ENCODE measurements at places on chromosomes 4 and X. TPM values are rescaled to one million over a fixed set of nuclear protein-coding genes. Genes with fewer than 3 reads are reported as not detected.
A peak's percentile ranks its signal among the peaks of the same experiment; 100 is the strongest.

DNA sequence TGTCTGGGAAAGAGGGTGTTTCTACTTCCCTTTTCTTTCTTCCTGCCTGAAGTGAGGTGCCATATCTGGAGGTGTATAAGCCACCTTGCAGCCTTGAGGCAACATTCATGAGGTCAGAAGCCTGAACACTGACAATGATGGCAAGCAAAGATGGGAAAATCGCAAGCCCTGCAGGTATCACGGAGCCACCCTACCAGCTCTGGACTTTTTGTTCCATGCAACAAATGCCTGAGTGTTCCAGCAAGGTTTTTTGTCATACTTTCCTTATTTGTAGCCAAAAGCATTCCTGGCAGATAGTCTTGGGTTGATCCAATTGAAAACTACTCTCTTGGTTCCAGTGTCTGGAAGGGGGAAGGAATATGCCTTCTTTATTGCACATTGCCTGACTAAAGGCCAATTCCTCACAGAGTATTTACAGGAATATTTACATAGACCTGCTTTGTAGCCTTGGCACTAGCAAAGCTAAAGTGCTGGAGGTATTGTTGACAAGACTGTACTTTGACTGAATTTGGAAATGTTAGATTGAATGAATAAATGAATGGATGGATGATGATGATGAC, 14.4 kb upstream of the SOD3 start:
- peaks cover 6% of the 10 kb centered on the region for H3K4me1 ChIP-seq
- H3K27me3 ChIP-seq, result no peaks in the 10 kb centered on the region
- peak overlapping the region; percentile 99 for H3K27ac ChIP-seq
- H3K36me3 ChIP-seq, result no peaks in the 10 kb centered on the region
- DNase-seq, result no peak

GRCh38 chr4:3037957-3038461, 36.3 kb downstream of the HTT-AS start:
- H3K4me3 ChIP-seq, result no peak overlapping the region
- no peak overlapping the region for H3K27ac ChIP-seq
- no peaks in the 10 kb centered on the region for H3K27me3 ChIP-seq
- no peak for DNase-seq
- no peaks in the 10 kb centered on the region for H3K36me3 ChIP-seq

GRCh38 chr4:140603286-140603685, 34.5 kb upstream of the UCP1 start:
- no peak overlapping the region for H3K4me3 ChIP-seq
- no peaks in the 10 kb centered on the region for H3K36me3 ChIP-seq

GRCh38 chr4:89618151-89618550, 218.8 kb downstream of the SNCA start:
- DNase-seq, result no peak
- H3K4me1 ChIP-seq, result no peaks in the 10 kb centered on the region
- no peak overlapping the region for H3K4me3 ChIP-seq
- H3K27me3 ChIP-seq, result no peaks in the 10 kb centered on the region
- no peaks in the 10 kb centered on the region for H3K36me3 ChIP-seq
- no peak overlapping the region for H3K27ac ChIP-seq

NLRP2B gene
- polyA plus RNA-seq, result not detected

DNA sequence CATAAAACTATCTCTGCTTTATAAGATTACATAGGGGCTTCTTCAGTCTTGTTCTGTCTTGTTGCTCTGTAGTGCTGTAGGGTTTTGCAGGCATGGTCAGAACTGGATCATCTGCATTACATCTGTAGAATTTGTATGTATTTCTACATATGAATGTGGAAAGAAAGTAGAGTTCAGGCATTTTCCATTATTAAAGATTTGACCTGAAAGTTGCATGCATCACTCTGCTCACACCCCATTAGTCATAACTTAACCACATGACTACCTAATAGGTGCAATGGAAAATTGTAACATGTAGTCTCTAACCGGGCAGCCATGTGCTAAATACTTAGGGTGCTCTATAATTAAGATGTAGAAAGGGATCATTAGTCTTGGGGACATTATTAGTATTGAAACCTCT, 45.7 kb upstream of the AGA start:
- H3K27me3 ChIP-seq, result no peaks in the 10 kb centered on the region
- DNase-seq, result no peak
- H3K36me3 ChIP-seq, result no peaks in the 10 kb centered on the region
- no peak overlapping the region for H3K4me3 ChIP-seq
- H3K4me1 ChIP-seq, result no peaks in the 10 kb centered on the region

- DNase-seq, result no peak
- H3K27ac ChIP-seq, result no peak overlapping the region
- no peaks in the 10 kb centered on the region for H3K4me1 ChIP-seq
- H3K36me3 ChIP-seq, result no peaks in the 10 kb centered on the region
Observed at GRCh38 chr4:161767116-161767515, 396.7 kb downstream of the FSTL5 start.

GRCh38 chr4:184514121-184514988, 40.0 kb upstream of the IRF2 start:
- no peak overlapping the region for H3K27ac ChIP-seq
- no peaks in the 10 kb centered on the region for H3K4me1 ChIP-seq
- H3K4me3 ChIP-seq, result no peak overlapping the region
- DNase-seq, result no peak
- H3K36me3 ChIP-seq, result no peaks in the 10 kb centered on the region

- no peaks in the 10 kb centered on the region for H3K4me1 ChIP-seq
- no peak for DNase-seq
- H3K4me3 ChIP-seq, result no peak overlapping the region
- H3K36me3 ChIP-seq, result no peaks in the 10 kb centered on the region
- H3K27ac ChIP-seq, result no peak overlapping the region
Observed at GRCh38 chr4:164748375-164748774, 5.6 kb upstream of the SMIM31 start.

FAAH2 gene
- not detected for polyA plus RNA-seq

- no peaks in the 10 kb centered on the region for H3K27me3 ChIP-seq
- DNase-seq, result no peak
- H3K27ac ChIP-seq, result no peak overlapping the region
- H3K4me3 ChIP-seq, result no peak overlapping the region
- no peaks in the 10 kb centered on the region for H3K4me1 ChIP-seq
- H3K36me3 ChIP-seq, result no peaks in the 10 kb centered on the region
Observed at GRCh38 chr4:163558539-163559044, 64.1 kb downstream of the TMA16 start.

DNA sequence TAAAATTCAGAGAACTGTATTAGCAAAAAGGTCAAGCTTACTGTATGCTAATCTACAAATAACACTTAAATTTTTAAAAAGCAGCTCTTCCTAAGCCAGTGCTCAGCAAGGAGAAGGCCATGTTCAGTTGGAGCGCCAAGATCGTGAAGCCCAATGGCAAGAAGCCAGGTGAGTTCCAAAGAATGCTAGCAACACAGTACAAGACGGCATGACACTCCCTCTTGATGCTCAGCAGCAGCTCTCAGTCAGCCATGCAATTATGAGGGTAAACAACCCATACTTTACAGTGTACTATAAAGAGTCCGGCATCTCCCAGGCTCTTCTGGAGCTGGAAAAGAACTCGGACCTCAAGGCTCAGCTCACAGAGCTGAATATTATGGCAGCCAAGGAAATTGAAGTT, 34.9 kb downstream of the STX18 start:
- no peaks in the 10 kb centered on the region for H3K4me1 ChIP-seq
- no peak overlapping the region for H3K4me3 ChIP-seq
- no peak overlapping the region for H3K27ac ChIP-seq
- no peaks in the 10 kb centered on the region for H3K27me3 ChIP-seq
- H3K36me3 ChIP-seq, result no peaks in the 10 kb centered on the region
- no peak for DNase-seq

DNA sequence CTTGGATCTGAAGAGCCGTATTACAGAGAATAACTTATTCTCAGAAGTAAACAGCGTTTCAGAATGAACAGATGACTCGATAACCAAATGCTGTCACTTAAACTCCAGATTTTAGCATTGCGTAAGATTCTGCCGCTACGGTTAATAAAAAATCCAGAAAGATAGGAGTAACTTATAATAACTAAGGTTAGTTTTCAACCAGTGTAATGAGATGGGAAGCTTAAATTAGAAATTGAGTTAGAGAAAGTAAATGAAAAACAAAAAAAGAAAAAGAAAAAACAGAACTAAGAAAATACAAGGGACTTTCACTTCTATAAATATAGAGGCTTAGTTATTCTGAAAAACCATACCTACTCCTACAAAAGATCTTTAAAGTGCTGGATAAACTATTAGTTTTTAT, 13.1 kb upstream of the PARM1 start:
- no peaks in the 10 kb centered on the region for H3K27me3 ChIP-seq
- no peaks in the 10 kb centered on the region for H3K36me3 ChIP-seq
- H3K4me3 ChIP-seq, result no peak overlapping the region
- no peak overlapping the region for H3K27ac ChIP-seq

EXOC1L gene
- not detected for polyA plus RNA-seq

REPS2 gene
- 1.9 TPM for polyA plus RNA-seq

BCORL1 gene
- polyA plus RNA-seq, result 4.4 TPM

MAGEC3 gene
- not detected for polyA plus RNA-seq

DNA sequence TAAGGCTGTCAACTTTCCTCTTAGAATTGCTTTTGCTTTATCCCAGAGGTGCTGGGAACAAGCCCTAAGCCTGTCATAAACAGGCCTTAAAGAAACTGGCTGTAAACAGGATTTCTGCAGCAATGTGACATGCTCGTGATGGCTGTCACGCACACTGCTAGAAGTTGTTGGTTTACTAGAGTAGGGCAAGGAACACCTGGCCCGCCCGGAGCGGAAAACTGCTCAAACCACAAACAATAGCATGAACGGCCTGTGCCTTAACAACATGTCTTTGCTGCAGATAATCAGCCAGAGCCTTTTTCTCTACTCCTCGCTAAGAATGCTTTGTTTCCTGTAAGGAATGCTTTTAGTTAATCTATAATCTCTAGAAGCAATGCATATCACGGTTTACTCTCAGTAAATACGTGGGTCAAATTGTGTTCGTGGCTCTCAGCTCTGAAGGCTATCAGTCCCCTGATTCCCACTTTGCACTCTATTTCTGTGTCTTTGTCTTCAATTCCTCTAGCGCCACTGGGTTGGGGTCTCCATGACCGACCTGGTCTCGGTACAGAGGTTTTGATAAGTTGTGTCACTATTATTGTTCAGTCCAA, 318.3 kb downstream of the GLUD2 start:
- no peak overlapping the region for H3K27ac ChIP-seq
- H3K36me3 ChIP-seq, result no peaks in the 10 kb centered on the region
- H3K27me3 ChIP-seq, result no peaks in the 10 kb centered on the region
- H3K4me1 ChIP-seq, result no peaks in the 10 kb centered on the region
- no peak for DNase-seq

IL1RAPL1 gene
- not detected for polyA plus RNA-seq

DNA sequence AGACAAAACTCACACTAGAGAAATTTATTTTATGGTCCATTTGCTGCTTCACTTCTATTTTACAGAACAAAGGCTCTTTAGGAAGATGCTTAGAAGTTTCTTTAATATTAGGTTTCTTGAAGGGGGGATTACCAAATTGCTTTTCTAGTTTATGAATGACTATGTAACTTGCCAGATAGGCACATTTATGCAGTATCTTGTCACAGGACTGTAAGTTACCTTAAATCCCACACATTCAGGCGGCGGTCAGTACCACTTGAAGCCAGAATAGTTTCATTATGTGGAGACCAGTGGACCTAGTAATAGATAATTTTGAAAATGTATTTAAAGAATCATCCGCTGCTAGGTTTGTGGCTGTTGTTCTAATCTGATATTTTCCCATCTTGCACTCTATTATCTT, 18.3 kb downstream of the RBBP7 start:
- no peaks in the 10 kb centered on the region for H3K27me3 ChIP-seq
- H3K27ac ChIP-seq, result no peak overlapping the region
- H3K36me3 ChIP-seq, result peaks cover 4% of the 10 kb centered on the region
- DNase-seq, result no peak
- H3K4me1 ChIP-seq, result no peaks in the 10 kb centered on the region
- H3K4me3 ChIP-seq, result no peak overlapping the region

SPANXN2 gene
- not detected for polyA plus RNA-seq

GRCh38 chr4:132396636-132397035, 752.5 kb upstream of the PCDH10 start:
- H3K36me3 ChIP-seq, result no peaks in the 10 kb centered on the region
- no peaks in the 10 kb centered on the region for H3K27me3 ChIP-seq
- no peaks in the 10 kb centered on the region for H3K4me1 ChIP-seq
- no peak overlapping the region for H3K4me3 ChIP-seq
- no peak overlapping the region for H3K27ac ChIP-seq

DNA sequence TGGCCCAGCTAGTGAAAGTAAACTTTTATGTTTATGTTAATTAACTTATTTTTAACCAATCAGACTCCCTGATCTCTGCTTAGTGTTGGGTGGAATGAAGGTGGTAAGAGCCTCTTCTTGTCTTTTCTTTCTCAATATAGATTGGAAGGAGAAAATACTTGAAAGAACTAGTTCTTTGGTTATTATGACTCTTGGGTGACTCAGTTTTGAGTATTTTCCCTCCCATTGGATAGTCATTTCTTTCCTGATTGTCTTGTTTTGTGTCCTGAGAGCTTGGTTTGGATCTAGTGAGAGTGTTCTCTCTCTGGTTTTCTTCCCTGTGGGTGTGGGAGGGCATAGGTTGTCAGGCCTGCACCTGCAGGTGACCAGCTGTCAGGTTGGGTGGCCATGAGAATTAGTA, 172.0 kb upstream of the GLRA2 start:
- no peaks in the 10 kb centered on the region for H3K36me3 ChIP-seq
- no peak for DNase-seq
- H3K27ac ChIP-seq, result no peak overlapping the region
- H3K27me3 ChIP-seq, result no peaks in the 10 kb centered on the region

GRCh38 chrX:54807524-54808108, at the start of gene MAGED2:
TSS of gene MAGED2 (plus strand) at chrX:54807745. CDS start at chrX:54809332, 1,587 bp downstream.
- peak within 1 kb of the TSS; percentile 85 for H3K27ac ChIP-seq
- no peaks in the 10 kb centered on the region for H3K27me3 ChIP-seq
- H3K4me1 ChIP-seq, result no peaks in the 10 kb centered on the region
- H3K36me3 ChIP-seq, result no peaks in the 10 kb centered on the region

DNA sequence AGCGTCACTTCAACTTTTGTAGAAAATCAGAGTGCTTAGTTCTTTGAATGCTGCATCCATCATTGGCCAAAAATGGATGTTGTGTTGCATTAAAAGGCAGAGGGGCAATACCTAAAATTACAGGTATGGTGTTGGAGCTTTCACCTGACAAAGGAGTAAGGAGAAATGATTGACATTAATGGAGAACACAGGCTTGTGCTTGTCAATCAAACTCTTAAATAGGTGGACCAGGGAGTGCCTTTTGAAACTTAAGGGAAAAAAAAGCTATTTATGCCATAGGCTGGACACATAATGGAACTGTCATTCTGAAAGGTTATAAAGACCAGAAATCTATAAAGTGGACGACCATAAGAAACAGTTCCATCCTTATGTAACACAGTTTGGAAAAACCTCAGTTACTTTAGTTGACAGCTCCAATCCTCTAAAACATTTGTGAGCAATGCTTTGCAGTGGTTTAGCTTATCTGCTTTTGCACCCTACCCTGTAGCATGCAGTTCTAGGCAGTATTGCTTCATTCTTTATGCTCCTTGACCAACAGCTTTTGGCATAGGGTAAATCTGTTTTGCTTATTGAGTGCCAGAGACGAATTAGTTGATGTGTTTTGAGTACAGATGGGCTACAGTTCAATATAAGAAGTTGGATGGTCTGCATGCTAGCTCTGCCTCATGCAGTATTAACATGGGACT, 2.4 kb downstream of the HADH start:
- H3K36me3 ChIP-seq, result no peaks in the 10 kb centered on the region
- no peak overlapping the region for H3K4me3 ChIP-seq
- no peak for DNase-seq
- H3K4me1 ChIP-seq, result peaks cover 9% of the 10 kb centered on the region
